Renal pelvis (tissue), 12 donors: ENCODE measurements at places on chromosomes 5 and 9.
A peak's percentile ranks its signal among the peaks of the same experiment; 100 is the strongest.

- DNase-seq, result no peak
Observed at GRCh38 chr5:130206686-130207085, 302.4 kb downstream of the CHSY3 start.

GRCh38 chr9:25658571-25658970 is 19.7 kb downstream of the TUSC1 start:
- peak; percentile 4 for DNase-seq

GRCh38 chr5:10619649-10620048 is 55.8 kb downstream of the ANKRD33B start:
- DNase-seq, result no peak

GRCh38 chr5:76679231-76679630 is 36.7 kb upstream of the F2R start:
- DNase-seq, result no peak

- DNase-seq, result no peak
Observed at GRCh38 chr9:74447451-74448193, 49.5 kb upstream of the RORB start.
